ENCODE measurements at places on chromosomes 6 and 20.

DNA sequence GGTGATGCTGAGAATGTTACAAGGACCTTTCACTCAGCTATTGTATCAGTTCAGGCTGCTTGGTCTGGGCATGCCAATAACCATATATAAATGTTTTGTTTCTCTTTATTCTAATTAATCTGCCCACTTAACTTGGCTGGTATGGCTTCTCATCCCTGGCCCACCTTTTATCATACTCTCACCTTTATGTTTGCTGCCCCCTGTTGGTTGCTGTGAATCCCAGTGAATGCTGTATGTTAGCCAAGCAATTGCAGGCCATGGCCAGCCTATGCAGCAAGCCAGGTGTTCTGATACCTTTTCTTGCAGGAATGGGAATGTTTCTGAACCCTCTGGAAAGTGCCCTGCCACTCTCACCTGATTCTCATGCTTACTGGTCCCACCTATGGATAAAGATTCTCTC is 54.6 kb downstream of the PCSK2 start:
- DNase-seq = no peak

DNA sequence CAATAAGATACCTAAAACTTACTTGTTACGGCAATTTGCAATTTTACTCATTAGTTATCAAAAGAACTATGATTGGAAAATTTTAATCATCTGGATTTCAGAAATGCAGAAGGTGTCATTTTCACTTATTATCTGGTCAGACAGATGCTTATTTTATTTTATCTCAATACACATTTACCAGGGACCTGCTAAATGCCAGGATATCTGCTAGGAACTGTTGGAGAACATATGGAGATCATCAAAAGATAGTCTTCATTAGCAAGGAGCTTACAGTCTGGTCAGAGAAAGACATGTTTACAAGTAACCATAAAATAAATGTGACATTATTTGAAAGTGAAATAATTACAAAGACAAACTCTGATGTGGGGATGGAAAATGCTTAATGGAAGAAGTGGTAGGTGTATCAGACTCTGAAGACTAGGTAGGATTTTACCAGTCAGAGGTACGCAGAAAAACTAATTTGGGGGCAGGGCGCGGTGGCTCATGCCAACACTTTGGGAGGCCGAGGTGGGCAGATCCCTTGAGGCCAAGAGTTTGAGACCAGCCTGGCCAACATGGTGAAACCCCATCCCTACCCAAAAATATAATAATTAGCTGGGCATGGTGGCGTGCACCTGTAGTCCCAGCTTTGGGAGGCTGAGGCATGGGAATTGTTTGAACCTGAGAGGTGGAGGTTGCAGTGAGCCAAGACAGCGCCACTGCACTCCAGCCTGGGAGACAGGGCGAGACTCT is 137.8 kb downstream of the MYB start:
- no peak for DNase-seq

DNA sequence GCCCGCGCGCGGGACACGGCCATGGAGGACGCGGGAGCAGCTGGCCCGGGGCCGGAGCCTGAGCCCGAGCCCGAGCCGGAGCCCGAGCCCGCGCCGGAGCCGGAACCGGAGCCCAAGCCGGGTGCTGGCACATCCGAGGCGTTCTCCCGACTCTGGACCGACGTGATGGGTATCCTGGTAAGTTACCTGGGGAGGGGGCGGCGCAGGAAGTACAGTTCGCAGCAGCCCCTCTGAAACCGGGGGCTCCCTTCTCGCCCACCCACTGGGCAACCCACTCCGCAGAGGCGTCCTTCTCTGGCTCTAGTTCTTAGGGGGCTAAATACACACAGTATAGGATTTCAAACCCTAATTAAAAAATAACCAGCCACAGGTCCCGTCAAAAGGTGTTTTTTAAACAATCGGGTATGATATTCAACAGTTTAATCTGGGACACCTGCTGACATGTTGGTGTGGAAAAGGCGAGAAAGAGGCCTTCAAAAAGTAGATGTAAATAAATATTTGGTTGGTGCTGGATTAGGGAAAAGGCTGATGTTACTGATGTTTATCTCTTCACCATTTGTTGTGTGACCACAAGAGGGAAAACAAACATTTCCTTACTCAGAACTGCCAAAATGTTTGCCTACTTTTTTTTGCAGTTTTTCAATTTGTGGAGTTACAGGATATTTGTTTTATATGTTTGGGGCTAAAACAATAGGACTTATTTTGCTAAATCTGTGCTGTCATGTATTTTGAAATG is 577 bp downstream of the SASH1 start:
- DNase-seq = no peak

GRCh38 chr6:35673755-35674154 is 15.0 kb downstream of the FKBP5 start:
- no peak for DNase-seq

- no peak for DNase-seq
Observed at GRCh38 chr20:19738951-19739350, 19.1 kb upstream of the RIN2 start.

DNA sequence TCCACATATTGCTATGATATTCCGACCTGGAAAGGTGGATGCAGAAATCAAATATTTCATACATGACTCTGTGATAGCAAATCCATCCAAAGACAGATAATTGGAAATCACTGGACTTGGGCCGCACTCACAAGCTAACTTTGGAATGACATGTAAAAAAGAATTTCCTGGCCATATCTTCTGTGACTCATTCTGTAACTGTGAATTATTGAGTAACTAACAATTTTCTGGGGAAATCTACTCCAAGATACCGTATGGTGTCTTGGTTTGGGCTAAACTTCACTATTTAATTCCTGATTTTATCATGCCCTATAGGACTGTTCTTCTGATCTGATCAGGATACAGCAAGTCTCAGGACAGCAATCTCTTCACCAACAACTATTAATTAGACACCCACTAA is 92.7 kb upstream of the LY86 start:
- no peak for DNase-seq

DNA sequence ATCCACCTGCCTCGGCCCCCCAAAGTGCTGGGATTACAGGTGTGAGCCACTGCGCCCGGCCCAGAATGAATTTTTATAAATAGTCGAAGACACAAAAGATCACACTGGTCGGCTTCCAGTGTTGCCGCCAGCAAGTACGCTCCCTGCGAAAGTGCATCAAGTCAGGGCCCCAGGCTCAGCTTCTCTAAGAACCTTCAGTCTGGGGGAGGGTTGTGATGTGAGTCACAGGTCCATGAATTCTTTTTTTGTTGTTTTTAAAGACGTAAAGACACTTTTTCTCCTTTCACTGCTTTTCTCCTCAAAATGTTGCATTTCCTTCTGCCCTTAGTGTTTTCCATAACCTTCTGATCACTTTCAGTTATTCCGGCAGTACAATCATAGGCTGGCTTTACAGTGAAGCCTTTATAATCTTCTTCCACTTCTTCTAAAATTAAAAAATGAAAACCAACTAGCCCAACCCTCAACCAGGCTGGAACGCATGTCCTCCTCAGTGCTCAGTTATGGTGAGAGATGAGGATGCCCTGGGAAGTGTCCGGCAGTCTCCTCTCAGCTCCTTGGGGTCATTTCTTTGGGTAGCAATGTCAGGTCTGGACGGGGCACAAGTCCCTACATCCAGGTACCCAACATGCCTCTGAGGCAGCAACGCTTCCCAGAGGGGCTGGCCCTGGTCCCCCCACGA is 66.6 kb downstream of the CSE1L start:
- no peak for DNase-seq

DNA sequence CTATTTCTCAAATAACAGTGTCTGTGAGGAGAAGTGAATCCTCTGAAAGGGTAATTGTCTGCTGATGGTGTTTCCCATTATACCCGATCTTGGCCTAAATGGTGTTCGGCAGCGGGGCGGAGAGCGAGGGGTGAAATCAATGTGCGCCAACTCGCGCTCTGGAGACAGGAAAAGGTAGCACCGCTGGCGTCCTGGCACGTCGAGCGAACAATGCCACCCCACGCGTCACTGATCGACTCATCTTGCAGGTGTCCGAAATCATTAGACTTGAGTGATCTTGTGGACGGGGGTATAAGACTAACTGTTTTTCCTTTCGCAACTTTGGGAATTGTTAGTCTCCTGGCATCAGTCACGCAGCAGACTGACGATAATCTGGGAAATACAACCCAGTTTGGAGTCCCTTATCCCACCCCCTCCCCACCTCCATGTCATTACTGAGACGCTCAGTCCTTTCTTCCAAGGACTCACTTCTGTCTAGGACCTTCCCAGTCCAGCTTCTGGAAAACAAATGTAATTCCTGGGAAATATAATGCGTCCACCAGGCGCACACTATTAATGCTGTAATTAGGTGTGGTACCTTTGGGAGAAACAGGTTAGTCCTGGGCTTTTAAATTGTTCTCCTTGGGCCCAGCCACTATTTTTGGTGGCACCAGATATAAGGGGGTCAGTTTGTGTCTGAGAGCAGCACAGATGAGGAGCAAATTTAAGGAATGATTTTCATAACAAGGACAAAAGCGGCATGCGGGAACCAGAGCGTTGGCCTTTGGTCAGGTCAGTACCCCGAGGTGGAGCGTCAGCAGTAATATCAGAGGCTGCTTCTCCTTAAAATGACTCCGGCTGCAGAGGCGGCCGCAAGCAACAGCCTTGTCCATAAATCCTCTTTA is 2.3 kb downstream of the LINC00237 start:
- DNase-seq = no peak

- no peak for DNase-seq
Observed at GRCh38 chr6:25127076-25127837, 151.9 kb upstream of the CARMIL1 start.

DNA sequence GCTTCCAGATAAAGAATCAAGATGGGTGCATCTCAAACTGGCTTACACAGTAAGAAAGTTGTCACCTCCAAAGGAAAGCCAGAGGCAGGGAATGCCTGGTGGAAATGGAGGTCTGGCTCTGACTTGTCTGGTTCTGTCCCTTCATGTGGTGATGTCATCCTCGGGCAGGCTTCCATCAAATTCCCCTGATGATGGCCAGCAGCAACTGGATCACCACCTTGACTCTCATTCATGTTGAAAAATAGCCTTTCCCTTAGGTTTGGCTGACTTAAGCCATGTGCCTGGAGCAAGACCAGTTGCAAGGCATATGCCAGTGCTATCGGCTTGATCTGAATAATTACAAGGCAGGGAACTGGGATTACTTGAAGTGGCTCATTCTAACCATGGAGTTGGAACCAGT is 28.8 kb downstream of the IMPG1 start:
- no peak for DNase-seq

GRCh38 chr20:37880726-37881591 is 22.0 kb upstream of the VSTM2L start:
- no peak for DNase-seq

GRCh38 chr6:166936079-166936787 is 20.1 kb downstream of the RNASET2 start:
- no peak for DNase-seq

DNA sequence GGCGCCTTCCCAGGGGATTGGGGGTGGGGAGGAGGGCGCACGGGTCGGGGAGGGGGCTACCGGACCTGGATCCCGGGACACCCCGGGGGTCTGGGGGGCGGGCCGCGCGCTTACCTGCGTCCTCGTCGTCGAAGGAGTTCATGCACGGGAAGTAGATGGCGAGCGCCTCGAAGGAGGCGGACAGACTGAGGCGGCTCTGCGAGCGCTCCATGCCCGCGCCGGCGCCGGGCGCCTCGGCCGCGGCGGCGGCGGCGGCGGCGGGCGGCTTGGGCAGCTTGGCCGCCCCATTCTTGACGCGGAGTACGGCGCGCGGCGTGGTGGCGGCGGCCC is 320 bp downstream of the RIMS4 start:
- DNase-seq = no peak

DNA sequence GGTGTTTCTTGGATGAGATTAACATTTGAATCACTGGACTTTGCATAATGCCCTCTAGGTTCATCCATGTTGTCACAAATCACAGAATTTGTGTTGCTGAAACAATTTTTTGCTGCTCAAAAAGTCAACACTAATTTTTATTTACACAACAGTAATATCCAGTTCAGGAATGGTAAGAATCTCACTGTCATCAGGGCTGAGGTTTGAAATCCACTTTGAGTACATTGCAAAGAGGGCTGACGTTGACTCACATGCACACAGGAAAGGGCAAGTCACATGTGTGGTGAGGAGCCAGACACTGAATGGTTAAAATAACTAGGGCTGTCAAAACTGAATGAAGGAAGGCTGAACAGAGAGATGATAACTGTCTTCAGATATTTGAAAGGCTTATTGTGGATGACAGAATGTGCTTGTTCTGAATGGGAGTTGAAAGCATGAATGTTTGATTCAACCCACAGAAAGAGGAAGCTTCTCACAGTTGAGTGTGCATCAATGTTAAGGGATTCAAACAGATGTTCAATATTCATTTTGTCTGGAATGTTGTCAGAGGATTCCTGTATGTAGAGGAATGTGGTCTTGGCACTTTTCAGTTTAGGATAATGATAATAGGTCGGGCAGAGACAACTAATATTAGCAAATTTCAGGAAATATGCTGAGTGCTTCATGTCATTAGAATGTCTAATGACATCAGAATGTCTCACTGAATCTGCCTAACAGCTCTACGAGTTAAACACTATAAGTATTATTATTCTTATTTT is 3.6 kb upstream of the ADGRG6 start:
- no peak for DNase-seq

DNA sequence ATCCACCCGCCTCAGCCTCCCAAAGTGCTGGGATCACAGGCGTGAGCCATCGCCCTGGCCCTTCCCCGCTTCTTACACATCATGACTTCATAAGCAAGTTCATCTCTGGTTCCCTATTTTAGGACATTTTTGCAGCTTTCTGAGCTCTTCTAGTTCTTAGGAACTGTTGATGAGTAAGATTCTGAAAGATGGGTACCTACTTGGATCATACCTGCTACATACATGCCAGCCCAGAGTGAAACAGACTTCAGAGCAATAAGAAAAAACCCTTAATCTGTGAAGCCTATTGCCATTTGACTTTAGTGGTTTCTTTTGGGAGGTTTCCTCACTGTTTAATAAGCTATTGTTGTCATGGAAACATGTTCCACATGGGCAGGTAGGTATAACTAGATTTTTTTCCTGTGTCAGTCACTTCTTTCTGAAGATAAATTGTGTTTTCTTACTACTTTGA is 27.9 kb upstream of the TMEM217 start:
- no peak for DNase-seq

GRCh38 chr6:122220254-122220653 is 179.2 kb upstream of the HSF2 start:
- no peak for DNase-seq

GRCh38 chr6:40556023-40556422 is 31.1 kb downstream of the LRFN2 start:
- no peak for DNase-seq

DNA sequence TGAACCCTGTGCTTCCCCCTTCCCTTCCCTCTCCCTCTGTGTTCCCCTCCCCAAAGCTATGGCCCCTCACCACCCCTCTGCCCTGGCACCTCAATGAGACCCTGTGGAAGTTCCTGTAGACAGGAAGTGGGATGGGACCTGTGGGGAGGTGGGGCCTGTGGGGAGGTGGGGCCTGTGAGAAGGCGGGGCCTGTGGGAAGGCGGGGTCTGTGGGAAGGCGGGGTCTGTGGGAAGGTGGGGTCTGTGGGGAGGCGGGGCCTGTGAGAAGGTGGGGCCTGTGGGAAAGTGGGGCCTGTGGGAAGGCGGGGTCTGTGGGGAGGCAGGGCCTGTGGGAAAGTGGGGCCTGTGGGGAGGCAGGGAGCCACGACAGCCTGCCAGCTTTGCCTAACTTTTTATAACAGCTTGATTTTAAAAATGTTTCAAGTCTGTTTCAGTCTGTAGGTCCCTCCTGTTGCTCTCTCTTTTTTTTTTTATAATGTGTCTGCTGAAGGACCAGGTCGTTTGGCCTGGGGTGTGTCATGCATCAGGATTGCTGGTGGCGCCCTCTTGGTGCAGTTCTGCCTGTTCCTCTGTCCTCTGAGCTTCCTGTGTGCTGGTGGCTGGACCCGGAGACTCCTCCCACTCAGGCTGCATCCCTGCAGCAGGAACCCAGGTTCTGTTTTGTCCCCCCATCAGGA is 70.5 kb upstream of the SLCO4A1 start:
- DNase-seq = no peak

- DNase-seq = no peak
Observed at GRCh38 chr6:36676141-36677058, 2.1 kb upstream of the CDKN1A start.

All from activated CD8-positive, alpha-beta memory T cell treated with anti-CD3 and anti-CD28 coated beads for 48 hours (primary cell).